H7 (cell line): ENCODE measurements at places on chromosomes 3 and 15. TPM values are rescaled to one million over a fixed set of nuclear protein-coding genes. Genes with fewer than 3 reads are reported as not detected.

Gene CACNA2D3
- 1.6 TPM in 2 replicates for total RNA-seq

Gene CLN6
- 32.5 and 33.7 TPM in 2 replicates for total RNA-seq

Gene IFT122
- total RNA-seq = 15.0 and 22.0 TPM in 2 replicates

Gene APBA2
- 13.9 and 15.6 TPM in 2 replicates for total RNA-seq

Gene ZNF770
- total RNA-seq = 45.7 and 71.5 TPM in 2 replicates

Gene PLSCR2
- 5.1 TPM in 1 of 2 replicates, not detected in the other for total RNA-seq

Gene MAGI1
- 26.4 and 34.8 TPM in 2 replicates for total RNA-seq

Gene CCDC33
- total RNA-seq = 4.8 and 5.0 TPM in 2 replicates

Gene GUCA1C
- not detected in 2 replicates for total RNA-seq

Gene ZNF80
- not detected in 2 replicates for total RNA-seq

Gene SPTBN5
- total RNA-seq = 0.17 and 0.55 TPM in 2 replicates

Gene COL6A5
- not detected in 2 replicates for total RNA-seq

Gene KLHL25
- total RNA-seq = 15.8 and 20.8 TPM in 2 replicates

Gene CHDH
- 8.8 and 11.7 TPM in 2 replicates for total RNA-seq

Gene RHOV
- 2.0 and 2.1 TPM in 2 replicates for total RNA-seq

Gene XYLB
- 1.5 and 1.6 TPM in 2 replicates for total RNA-seq

Gene KNG1
- not detected in 2 replicates for total RNA-seq

Gene ISLR
- 15.1 and 20.5 TPM in 2 replicates for total RNA-seq

Gene DUT
- total RNA-seq = 72.9 and 75.5 TPM in 2 replicates

Gene TMC3
- total RNA-seq = not detected in 2 replicates

Gene DGKG
- 0.37 and 0.52 TPM in 2 replicates for total RNA-seq

Gene PYGO1
- 0.24 and 0.59 TPM in 2 replicates for total RNA-seq

Gene LMOD3
- total RNA-seq = not detected in 2 replicates

Gene TMIE
- total RNA-seq = 0.22 and 0.59 TPM in 2 replicates

Gene ANKUB1
- total RNA-seq = not detected in 2 replicates

Gene PARL
- 37.4 and 55.2 TPM in 2 replicates for total RNA-seq

Gene CPN2
- 0.21 TPM in 1 of 2 replicates, not detected in the other for total RNA-seq

Gene PEX11A
- total RNA-seq = 1.3 and 1.6 TPM in 2 replicates

Gene SPINT1
- total RNA-seq = 81.1 and 109 TPM in 2 replicates

Gene CEMIP
- total RNA-seq = 0.03 TPM in 1 of 2 replicates, not detected in the other

Gene ATP13A4
- 0.14 and 0.81 TPM in 2 replicates for total RNA-seq

Gene CCDC12
- total RNA-seq = 40.0 and 40.9 TPM in 2 replicates

Gene TNFAIP8L3
- 0.28 and 0.41 TPM in 2 replicates for total RNA-seq

Gene SKIL
- total RNA-seq = 102 and 165 TPM in 2 replicates

Gene AADACL2
- total RNA-seq = not detected in 2 replicates

Gene LRRC15
- 0.18 and 0.21 TPM in 2 replicates for total RNA-seq

Gene MYZAP
- 0.35 and 0.81 TPM in 2 replicates for total RNA-seq

Gene GNAT1
- not detected in 2 replicates for total RNA-seq

Gene LTF
- not detected in 2 replicates for total RNA-seq

Gene ROPN1
- total RNA-seq = not detected in 2 replicates

Gene C3orf49
- not detected in 2 replicates for total RNA-seq

Gene PPARG
- 0.62 and 1.6 TPM in 2 replicates for total RNA-seq

Gene HDAC11
- total RNA-seq = 11.7 and 14.7 TPM in 2 replicates

Gene GOLGA8S
- not detected in 2 replicates for total RNA-seq

Gene PRICKLE2
- 1.5 and 1.7 TPM in 2 replicates for total RNA-seq
